Pons (tissue), 1 donor: ENCODE measurements at places on chromosomes 11 and 22.

DNA sequence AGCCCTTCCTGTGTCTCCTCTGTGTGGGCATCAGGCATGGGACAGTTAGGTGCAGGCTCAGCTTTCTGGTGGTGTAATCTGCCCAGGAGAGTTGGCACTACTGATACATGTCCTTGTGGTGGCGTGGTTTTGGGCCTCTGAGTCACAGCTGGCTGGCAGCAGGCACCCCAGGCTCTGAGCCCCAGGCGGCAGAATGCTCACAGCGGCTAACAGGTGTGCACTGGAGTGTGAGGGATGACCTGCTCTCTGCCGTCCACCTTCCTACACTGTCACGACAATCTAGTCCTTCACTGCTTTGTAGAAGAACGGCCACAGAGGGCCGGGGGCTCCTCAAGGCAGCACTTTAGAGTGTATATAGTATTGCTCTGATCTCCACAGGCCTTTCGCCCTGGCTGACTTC is 100.3 kb upstream of the PITPNB start:
- DNase-seq, result no peak

DNA sequence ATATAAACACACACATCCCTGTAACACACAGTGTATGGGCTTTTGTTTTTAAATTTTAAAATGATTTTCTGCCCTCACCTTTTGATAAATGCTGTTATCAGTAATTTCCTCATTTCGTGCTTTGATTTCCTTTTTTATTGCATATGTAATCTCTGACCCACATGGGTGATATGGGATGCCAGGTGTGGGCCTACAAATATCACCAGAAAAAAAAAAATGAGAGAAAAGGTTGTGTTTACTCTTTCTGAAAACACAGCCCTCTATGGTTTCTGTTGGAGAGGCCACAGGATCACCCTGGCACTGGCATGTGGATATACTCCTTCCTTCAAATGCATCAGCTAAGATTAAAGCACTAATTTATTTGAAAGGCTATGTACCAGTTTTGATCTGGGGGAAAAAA is 17.0 kb downstream of the DRD2 start:
- DNase-seq, result no peak

- DNase-seq, result no peak
Observed at GRCh38 chr11:62373464-62374119, 36.3 kb downstream of the ASRGL1 start.

- DNase-seq, result no peak
Observed at GRCh38 chr11:10305262-10305963, 540 bp downstream of the ADM start.

DNA sequence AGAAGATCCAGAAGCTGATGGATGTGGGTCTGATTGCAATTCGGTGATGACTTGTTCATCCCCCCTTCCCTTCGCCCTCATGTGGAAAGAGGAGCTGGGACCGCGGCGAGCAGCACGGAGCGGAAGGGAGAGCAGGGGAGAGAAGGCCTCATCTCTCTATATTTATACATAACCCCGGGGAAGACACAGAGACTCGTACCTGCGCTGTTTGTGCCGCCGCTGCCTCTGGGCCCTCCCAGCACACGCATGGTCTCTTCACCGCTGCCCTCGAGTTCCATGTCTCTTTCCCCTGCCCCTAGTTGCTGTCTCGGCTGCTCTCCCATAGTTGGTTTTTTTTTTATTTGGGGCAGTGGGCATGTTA is 2.5 kb upstream of the FERMT3 start:
- DNase-seq, result no peak

DNA sequence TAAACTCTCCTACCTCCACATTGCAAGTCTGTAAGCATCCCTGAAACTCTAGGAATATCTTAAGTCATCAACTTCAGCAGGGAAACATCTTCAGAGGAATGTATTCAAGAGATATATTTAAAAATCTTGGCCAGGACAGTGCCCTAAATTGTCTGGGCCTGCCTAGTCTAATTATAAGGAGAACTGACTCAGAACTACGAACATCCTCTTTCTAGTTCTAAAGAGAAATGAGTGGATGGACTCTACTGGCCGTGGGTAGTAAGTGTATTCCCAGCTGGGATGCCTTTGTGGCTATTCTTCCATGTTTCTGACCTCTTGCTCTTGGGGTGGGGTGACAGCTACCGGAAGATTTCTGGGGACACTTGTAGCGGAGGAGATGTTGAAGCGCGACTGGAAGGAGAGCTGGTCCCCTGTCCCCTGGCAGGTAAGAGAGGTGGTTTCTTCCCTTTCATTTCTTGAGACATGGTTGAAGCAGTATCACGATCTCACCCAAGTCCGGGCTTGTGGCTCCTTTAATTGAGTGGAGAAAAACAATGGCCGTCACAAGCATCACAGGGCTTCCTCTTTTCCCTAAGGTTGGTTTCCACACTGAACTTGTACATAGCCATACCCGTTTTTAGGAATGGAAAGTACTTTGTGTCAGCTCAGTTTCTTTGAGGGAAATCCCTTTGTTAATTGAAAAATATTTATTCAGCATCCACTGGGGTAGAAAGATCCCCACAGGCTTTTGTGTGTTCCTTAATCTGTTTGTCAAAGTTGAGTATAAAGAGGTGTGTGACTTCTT is 97.7 kb upstream of the SORL1-AS1 start:
- DNase-seq, result no peak
